ENCODE measurements at places on chromosomes 5 and 9.

DNA sequence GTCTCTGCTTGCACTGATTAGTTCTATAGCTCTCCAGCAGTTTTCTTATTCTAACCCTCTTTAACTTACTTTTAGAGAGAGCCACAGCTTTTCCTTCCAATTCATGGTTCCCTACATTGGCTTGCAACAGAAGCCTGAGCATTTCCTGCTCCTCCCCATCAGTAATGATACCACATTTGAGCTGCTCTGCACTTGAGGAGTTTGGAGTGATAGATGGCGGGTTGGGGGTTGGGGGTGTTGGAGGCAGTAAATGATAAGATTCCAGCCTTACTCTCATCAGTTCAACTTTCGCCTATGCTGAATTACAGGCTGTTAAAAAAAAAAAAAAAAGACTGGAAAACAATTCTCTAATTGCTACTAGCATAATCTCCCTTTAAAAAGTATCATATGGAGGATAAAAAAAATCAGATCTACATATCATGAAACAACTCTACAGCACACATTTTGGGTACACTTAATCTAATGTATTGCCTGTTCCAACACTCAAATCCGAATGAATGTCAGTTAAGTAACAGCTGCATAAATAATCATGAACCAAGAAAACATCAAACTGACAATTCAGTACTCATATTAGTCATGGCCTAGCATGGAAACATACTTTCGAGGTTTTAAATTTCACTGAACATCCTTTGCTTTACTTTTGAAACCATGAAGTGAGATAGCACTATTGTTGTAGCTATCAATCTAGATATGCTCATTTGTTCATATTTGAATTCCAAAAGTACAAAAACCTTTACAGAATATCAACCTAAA, 224.7 kb downstream of the NFIB start:
- no peak for DNase-seq

GRCh38 chr5:17258431-17258830, 41.0 kb downstream of the BASP1 start:
- no peak for DNase-seq

- no peak for DNase-seq
Observed at GRCh38 chr9:89234205-89235067, 55.8 kb upstream of the SHC3 start.

DNA sequence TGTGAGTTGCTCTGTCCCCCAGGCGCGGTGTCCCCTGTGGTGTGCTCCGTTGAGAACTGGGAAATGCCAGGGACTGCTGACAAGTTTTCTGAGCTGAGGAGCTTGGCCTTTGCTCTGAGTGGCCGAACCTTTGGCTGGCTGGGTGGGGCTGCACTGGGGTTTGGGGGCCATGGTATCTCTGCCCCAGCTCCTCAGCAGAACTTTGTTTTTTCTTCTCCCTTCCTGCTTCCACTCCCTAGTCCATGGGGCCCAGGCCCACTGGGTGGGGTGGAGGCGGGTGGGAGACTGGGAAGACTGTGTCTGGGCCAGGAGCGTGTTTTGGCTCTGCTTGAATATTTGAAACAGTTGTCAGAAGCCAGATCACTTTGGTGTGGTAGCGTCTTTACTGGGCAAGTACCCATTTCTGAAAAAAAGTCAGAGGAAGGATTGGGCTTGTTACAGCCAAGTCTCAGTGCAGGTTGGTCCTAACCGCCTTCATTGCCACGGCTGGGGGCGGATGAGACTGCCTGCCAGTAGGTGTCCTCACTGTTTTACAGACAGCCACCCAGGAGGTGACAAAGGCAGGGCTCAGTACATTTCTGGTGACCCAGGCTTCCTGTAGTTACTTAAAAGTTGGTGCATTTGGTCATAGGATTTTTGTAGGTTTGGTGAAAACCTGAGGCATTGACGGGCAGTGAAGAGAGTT, 92.7 kb downstream of the DAB2IP start:
- DNase-seq, result no peak

- DNase-seq, result peak; percentile 20
Observed at GRCh38 chr5:35436400-35437057, 181.1 kb upstream of the SPEF2 start.

GRCh38 chr5:41402845-41403244, 107.6 kb downstream of the PLCXD3 start:
- no peak for DNase-seq

GRCh38 chr5:173395257-173395932, 67.2 kb upstream of the STC2 start:
- DNase-seq, result no peak

DNA sequence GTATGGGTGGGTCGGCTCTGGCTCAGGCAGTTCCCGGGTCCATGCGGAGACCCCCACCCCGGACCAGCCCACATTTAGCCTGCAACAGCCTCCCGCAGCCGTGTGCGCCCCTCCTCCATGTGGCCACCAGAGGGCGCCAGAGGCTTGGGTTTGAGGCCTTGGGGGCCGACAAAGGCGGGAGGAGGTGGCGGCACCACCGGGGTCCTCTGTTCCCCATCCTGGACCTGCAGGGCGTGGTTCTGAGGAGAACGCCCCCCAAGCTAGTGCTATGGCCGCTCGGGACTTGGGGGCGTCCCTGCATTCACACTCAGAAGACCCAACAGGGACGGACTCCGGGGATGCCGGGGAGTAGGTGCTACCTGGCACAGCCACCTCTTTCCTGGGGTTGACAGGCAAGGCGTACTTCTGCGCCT, 16.5 kb downstream of the ASS1 start:
- DNase-seq, result peak; percentile 81

Measured in neuronal stem cell (in vitro differentiated cells).